ENCODE measurements at places on chromosomes 16 and 17.

DNA sequence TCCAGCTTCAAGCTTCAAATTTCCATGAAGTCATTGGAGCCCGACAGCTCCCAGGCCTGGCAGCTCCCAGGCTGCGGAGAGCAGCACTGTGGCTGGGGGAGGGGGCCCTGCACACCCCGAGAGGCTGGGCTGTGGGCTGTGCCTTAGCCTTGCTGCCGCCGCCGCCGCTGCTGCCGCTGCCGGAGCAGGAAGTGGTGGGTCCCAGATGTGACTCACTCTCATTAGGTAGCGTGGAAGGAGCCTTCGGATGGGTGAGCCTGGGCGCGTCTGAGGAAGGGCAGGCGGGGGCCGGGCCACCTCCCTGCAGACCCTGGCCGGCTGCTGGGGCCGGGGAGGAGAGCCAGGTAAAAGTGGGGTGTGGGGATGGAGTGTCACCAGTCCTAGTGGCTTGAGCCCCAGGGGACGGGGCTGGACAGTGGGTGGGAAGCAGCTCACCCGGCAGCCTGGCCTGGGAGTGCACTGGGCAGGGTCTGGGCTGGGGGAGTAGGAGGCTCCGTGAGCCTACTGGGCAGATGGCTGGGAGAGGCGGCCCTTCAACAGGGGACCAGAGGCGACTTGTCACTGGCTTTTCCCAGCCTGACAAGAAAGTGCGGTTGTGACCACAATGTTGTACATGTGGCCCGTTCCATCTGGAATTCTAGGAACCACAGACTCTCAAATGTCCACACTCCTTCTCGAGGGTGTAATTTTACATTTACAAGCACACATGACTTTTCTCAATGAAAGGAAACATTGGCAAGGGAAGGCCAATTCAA lies at the start of gene ADCY7:
Gene ADCY7, plus strand, starts transcription at position 215 of the 755 bp plus-strand sequence. CDS start 21,629 bp downstream, outside the sequence.
- peak; percentile 78 for DNase-seq

- DNase-seq = no peak
These were observed 486.1 kb upstream of the SALL1 start for GRCh38 chr16:51636920-51637769.

DNA sequence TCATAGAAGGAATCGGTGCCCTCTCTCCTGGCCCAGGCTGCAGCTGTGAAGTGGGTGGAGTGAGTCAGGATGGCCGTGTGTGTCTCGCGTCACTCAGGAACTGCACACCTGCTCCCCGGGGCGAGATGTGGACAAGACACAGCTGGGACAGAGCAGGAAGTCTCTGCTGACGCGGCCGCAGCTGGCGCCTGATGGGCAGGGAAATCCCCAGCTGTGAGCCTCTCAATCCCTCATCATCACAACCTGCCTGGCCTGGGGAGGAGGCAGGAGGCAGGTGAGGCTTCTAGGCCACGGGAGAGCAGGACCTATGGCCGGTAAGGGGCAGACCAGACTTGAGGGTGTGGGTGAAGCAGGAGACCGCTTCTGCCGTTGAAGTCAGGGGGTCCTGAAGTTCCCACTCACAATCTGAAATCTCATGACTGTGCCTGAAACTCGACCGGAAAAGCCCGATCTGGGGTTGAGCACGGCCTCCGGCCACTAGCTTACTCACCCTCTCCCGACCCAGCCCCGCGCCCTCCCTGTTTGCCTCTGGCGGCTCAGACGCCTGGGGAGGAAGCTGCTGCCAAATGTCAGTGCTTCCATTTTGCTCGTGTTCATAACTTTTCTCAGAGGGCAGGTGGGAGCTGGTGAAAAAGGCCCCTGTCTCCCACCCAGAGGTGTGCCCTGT lies 1.1 kb upstream of the TRPV3 start:
- DNase-seq = peak; percentile 6

DNA sequence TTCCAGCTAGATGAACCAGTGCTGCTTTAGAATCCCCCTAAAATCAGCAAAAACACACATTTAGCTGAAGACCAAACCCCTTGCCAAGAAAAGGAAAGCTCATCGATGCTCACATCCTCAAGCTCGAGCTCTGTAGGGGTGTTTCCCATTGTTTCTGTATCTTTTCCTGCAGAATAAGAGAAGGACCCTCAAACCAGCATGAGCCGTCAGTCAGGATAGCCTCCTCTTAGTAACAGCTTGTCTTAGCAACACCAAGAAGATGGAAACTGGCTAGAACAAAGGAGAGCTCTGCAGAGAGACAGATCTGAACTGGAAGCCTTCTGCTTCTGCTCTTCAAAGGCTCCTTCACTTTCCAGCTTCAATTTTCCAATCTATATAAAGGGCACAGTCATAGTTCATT lies 32.0 kb downstream of the VAT1L start:
- DNase-seq = no peak

- no peak for DNase-seq
These were observed 72.9 kb downstream of the JPH3 start for GRCh38 chr16:87675111-87675719.

DNA sequence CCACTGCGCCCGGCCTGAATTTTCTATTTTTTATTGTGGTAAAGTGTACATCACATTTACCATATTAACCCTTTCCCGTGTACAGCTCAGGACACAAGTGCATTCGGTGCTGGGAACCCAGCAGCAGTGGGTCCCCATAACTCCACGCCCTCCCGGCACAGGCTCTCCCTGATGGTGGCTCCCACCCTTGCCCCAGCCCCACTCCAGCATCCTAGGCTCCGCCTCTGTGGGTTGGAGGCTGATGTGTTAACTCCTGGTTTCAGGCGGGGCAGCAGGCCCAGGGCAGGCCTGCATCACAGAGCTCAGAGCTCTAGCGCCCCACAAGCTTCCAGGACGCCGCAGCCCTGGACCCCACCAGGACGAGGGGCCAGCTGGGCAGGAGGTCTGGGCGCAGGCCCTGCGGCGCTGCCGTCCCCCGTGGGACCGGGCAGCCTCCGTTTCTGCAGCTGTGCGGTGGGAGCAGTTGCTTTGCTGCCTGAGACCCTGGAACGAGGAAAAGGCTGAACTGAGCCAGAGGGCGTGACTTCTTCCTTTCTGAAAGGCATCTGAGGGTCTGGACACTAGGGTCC lies 19.6 kb downstream of the ZFPM1 start:
- DNase-seq = no peak

DNA sequence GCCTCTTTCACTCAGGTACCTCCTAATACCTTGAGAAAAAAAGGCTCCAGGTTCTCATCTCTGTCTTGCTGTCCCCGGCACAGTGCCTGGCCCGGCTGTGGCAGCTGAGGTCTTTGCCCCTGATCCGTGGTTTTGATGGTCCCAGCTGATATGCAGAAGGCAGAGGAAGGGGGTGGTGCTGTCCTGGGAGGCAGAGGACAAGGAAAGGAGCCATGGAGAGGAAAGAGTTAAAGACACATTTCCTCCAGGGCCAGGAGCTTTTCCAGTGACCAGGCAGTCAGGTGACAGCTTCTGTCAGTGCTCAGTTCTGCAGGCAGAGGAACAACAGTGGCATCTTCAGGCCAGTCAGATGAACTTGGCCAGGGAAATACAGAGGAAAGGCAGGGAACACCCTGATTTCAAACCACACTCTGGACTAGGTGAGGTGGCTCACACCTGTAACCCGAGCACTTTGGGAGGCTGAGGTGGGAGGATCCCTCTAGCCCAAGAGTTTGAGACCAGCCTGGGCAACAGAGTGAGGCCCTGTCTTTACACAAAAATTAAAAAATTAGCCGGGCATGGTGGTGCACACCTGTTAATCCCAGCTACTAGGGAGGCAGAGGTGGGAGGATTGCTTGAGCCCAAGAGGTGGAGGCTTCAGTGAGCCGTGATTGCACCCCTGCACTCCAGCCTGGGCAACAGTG lies 3.3 kb upstream of the COG1 start:
- DNase-seq = no peak

- DNase-seq = peak; percentile 35
These were observed 313.1 kb upstream of the TNRC6C start for GRCh38 chr17:77645072-77646045.

GRCh38 chr16:58459344-58460218 lies 40.4 kb upstream of the NDRG4 start:
- peak; percentile 34 for DNase-seq

DNA sequence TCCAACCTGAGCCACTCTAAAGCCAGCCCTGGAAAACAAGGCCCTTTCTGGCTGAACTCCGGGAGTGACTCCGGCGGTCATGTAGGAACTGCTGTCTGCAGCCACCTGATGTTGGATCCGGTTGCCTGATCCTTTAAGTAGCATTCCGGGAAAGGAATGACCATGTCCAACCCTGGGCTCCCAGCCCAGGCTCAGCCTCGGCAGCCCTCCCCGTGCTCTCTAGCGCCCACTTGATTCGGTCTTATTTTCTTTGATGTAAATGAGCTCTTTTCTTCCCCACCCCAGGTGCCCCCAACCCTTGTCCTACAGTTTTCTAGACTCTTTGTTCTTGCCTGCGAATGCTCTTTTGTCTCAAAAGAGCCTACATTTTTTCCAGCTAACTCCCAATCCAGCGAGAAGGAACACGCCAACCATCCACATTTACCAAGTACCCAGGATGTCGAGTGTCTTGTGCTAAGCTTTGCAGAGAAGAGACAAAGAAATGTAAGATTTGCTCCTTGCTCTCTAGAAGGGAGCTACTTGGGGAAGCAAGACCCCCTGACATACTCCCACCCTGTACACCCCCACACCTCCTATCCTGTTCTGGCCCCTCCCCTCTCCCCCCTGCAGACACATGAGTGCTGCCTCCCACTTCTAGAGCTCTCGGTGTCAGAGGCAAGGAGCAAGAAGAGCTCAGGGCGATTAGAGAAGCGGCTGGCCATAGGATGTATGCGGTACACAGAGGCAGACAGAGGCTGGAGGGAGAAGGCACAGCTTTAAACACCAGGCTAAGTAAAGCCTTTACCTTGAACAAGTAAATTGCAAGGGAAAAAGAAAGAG lies 53.8 kb downstream of the COG7 start:
- DNase-seq = no peak

DNA sequence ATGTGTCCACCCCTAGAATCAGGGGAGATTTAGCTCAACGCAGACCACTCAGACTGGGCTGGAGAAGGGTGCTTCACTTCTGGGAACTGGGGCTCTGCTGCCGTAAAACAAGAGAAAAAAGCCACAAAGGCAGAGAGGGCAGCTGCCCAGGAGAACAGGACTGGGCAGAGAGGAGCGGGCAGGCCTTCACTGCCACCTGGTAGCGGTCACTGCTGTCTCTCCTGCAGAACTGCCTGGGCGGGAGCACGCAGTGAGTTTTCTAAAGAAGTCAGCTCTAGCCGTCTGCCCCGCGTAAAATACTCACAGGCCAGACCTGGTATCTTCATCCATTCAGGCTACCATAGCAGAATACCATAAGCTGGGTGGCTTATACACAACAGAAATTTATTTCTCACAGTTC lies 103.8 kb downstream of the AMFR start:
- no peak for DNase-seq

GRCh38 chr17:42281571-42282096 lies 5.4 kb upstream of the STAT5B start:
- DNase-seq = no peak

DNA sequence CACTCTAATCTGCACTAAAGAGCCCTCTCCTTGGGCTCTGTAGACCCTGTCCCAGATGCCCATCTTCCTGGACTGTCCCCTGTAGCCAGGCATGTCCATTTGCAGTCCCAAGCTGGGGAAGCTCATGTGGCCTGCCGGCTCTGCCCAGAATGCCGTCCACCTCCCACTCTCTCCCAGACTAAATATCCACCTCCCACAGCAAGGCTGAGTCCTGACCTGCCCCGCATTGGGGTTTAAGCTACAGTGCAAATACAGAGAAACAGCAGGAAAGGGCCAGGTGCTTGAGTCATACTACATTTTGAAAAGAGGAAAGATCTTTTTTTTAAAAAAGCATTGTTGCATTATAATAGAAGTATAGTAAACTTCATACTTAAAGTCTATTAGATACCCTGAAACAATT lies 3.0 kb downstream of the ST6GALNAC2 start:
- no peak for DNase-seq

DNA sequence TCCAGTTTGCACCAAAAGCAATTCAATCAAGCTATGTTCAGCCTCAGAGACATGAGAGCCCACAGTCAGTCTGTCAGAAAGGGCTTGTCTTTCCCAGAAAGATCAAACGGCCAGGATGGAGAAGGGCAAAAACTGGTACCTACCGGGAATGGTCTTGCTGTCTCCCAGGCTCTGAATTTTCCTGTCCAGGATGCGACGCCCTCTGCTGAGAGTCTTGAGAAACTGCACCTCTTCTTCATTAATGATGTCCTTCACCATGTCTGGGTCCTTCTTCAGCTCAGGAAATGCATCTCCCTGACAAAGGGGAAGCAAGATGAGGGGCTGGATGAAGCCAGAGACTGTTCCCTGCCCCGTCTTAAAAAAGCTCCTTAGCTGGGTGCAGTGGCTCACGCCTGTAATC lies 15.8 kb upstream of the EXOSC6 start:
- DNase-seq = no peak

- DNase-seq = peak; percentile 17
These were observed 13.9 kb downstream of the HAGH start for GRCh38 chr16:1812732-1813163.

DNA sequence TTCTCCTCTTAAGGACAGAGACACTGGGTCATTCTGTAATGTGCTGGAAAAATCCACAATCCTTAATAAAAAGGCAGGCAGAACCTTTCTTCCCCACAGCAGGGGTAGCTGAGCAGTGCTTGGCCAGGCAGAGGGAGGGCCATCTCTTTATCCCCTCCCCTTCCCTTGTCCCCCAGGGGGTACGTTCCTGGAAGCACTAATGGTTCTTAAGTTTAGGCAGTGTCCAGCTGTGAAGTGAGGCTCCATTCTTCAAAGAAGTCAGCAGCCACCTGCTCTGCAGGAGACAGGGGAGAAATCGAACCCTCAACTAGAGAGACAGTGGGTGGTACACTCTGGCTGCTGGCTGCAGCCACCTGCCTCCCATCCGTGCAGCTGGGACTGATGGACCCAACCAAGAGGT lies 533.9 kb upstream of the CDH11 start:
- no peak for DNase-seq

DNA sequence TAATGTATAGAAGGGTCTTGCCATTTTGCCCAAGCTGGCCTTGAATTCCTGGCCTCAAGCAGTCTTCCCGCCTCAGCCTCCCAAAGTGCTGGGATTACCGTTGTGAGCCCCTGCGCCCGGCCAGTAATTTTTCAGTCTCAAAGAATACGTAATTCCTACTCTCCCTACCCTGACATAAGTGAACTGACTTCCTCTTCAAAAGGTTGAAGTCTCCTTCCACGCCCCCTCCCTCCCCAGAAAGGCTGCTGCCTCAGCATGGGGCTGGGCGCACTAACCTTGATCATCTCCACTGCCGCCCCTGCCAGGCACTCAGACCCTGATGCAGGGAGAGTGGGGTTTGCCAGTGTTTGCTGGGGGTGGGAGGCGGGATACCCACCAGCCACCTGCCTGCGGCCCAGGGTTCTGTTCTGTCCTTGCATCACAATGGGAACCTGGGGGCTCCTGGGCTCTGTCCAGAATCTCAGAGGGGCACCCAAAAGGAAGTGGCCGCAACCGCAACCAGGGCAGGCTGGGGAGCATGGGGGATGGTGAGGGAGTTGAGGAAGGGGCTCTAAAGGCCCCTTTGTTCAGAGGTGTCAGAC lies 27.5 kb downstream of the KIFC3 start:
- no peak for DNase-seq

DNA sequence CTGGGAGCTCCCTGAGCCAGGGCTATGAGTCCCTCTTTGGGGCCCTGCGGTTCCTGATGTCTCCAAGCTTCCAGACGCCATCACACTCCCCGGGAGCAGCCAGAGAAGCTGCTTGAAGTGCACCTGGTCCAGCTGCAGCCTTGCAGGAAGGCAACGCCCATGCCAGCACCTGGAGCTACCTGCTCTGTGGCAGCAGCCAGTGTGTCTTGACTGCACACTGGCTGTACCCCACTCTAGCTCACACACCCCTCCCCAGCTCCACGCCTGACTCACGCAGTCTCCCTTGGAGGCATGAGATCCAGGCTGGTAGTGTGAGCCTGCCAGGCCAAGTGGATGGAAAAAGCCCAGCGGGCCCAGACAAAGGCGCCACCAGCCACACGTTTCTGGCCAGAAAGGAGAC lies 63.3 kb downstream of the USP32 start:
- no peak for DNase-seq

- no peak for DNase-seq
These were observed 47.4 kb upstream of the KSR1 start for GRCh38 chr17:27408891-27409290.
